Upper lobe of left lung (tissue), 6 donors: ENCODE measurements at places on chromosomes 5 and 9. TPM values are rescaled to one million over a fixed set of nuclear protein-coding genes. Genes with fewer than 3 reads are reported as not detected.

DNA sequence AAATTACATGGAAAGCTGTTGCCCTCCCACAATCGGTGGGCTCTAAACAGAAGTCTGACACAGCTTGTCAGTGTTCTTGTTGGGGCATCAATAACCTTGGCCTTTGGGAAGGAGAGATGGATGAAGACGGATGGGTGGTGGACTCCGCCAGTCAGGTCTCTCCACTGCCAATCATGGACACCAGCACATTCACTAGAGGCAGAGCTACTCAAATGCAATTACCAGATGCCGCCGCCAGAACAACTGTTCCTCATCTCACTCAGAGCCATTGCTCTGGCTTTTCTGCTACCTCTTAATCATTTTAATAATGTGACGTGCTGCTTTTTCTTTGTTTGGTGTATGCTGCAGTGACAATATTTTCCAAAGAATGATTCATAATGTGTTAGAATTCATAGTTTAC is 27.9 kb upstream of the SEMA5A start:
- no peak overlapping the region for H3K27ac ChIP-seq
- H3K36me3 ChIP-seq, result no peaks in the 10 kb centered on the region
- no peaks in the 10 kb centered on the region for H3K27me3 ChIP-seq
- H3K4me1 ChIP-seq, result no peaks in the 10 kb centered on the region
- DNase-seq, result no peak

DNA sequence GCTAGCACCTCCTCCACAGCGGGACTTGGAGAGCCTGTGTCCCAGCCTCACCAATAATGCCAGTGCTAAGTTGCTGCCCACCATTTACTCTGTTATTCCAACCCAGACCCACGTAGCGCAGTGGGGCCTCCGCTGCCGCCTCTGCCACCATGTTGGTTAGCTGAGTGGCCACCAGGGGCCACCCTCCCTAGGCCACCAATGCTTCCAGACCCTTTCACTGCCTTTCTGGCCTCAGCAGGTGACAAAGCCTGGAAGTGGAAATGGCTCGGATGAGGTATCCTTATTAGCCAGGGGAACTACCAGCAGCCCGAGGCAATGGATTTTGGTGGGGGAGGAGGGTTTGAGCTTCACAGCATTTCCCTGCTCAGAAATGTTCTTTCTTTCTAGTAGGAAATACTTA is 110.1 kb downstream of the OSTF1 start:
- H3K27me3 ChIP-seq, result no peaks in the 10 kb centered on the region
- no peak overlapping the region for H3K4me3 ChIP-seq
- no peaks in the 10 kb centered on the region for H3K4me1 ChIP-seq
- peak; percentile 26 for DNase-seq

- no peak for DNase-seq
- H3K36me3 ChIP-seq, result no peaks in the 10 kb centered on the region
- no peaks in the 10 kb centered on the region for H3K27me3 ChIP-seq
Observed at GRCh38 chr5:157162919-157163510, 3.0 kb downstream of the GARIN3 start.

DNA sequence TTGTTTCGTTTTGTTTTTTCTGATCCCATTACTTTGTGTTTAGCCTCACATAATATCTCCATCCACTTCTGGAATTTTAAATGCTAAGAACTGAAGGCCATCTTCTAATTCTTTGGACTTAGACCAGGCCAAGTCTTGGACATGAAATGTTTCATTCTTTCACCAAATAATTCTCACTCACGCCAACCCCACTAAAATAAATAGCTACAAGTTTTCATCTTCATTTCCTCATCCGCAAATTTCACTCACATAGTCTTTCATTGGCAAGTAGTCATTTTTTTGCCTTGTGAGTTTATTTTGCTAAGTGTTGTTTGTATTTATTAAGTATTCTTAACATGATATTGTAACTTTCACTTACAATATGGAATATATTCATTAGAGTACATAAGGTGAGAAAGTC is 1188.6 kb upstream of the SEMA6A start:
- no peak for DNase-seq
- no peak overlapping the region for H3K27ac ChIP-seq
- H3K4me1 ChIP-seq, result no peaks in the 10 kb centered on the region
- no peak overlapping the region for H3K4me3 ChIP-seq

ROR2 gene
- 2.7 TPM for total RNA-seq

RNF183 gene
- not detected for total RNA-seq
